Activated T-cell treated with anti-CD3 and anti-CD28 coated beads for 48 hours (primary cell): ENCODE measurements at places on chromosomes 4 and X.

DNA sequence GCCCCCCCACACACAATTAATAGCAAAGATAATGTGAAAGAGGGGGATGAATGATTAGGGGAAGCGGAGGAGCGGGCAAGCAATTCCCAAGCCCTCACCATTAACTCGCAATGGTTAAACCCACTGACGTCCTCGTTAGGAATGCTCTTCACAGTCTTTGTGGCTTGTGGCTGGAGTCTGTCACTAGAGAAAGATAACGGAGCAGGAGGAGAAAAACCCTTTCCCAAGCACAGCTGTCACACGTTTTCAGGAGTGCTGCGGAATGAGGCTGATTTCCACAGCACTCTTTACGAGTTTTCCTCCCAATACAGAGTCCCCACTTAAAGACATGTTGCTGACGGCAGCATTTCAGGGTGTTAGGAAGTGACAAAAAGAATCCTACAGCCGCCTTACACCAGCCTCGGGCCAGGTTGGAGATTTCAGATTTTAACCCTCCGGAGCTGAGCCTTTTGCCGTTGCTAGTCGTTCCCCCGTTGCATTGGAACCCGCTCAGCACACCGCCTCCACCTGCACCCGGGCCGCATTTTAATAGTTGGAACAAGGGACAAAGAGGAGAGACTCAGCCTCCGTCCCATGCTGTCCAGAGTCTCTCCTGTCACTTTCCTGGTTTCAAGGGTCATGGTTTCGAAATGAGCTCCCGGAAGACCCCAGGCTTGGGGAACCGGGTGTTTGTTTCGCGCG is 92.2 kb downstream of the GEMIN8 start:
- no peak for DNase-seq

DNA sequence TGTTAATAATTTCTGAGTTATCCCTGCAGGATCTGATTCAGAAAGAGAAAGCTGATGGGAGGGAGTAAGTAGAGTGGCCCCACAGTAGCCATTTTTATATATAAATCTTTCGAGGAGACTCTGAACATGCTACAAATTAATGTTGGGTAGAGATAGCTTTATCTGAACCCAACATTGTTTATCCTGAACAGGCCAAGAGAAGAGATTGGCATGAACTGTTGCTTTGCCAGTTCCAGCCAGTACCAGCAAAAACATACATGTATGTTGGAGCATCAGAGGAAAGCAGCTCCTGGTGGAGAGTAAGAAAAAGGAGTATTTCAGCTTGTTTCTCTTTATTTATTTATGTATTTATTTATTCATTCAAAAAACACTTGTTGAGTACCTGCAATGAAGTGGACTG is 1.6 kb downstream of the MAOA start:
- DNase-seq, result no peak

GRCh38 chr4:114077610-114078009 is 98.2 kb upstream of the ARSJ start:
- DNase-seq, result no peak

- DNase-seq, result no peak
Observed at GRCh38 chr4:176268963-176269362, at the start of gene ASB5. Gene ASB5, minus strand, starts transcription at chr4:176269222. Its CDS starts 114 bp downstream, at chr4:176269108.

GRCh38 chr4:57220172-57220571 is 110.0 kb upstream of the IGFBP7 start:
- DNase-seq, result no peak

- DNase-seq, result no peak
Observed at GRCh38 chr4:186092296-186092695, 12.2 kb upstream of the FAM149A start.

DNA sequence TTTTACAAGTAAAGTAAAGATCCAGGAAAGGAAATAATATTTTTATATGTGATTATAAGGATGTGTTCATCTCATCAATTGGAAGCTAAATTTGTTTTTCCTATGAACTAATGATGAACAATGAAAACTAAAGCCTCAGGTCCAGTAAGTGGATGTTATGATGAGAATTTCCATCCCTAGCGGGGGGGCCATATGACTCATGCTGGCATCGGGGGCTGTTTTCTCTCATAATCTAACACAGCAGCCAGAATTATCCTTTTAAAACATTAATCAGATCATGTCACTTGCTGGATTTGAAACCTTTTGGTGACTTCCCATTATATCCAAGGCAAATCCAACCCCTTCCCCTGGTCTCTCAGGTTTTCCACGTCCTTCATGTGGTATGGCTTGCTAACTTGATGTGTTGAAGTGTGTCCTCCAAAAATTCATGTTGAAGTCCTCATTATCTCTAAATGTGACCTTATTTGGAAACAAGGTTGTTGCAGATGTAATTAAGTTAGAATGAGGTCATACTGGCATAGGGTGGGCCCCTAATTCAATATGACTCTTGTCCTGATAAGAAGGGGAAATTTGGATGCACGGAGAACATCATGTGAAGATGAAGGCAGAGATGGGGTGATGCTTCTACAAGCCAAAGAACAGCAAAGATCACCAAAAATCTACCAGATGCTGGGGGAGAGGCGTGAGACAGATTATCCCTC is 96.8 kb downstream of the AKAP4 start:
- no peak for DNase-seq

- no peak for DNase-seq
Observed at GRCh38 chr4:184450743-184451535, 23.4 kb downstream of the IRF2 start.

GRCh38 chr4:51943221-51943620 is 76.9 kb downstream of the LRRC66 start:
- DNase-seq, result no peak

DNA sequence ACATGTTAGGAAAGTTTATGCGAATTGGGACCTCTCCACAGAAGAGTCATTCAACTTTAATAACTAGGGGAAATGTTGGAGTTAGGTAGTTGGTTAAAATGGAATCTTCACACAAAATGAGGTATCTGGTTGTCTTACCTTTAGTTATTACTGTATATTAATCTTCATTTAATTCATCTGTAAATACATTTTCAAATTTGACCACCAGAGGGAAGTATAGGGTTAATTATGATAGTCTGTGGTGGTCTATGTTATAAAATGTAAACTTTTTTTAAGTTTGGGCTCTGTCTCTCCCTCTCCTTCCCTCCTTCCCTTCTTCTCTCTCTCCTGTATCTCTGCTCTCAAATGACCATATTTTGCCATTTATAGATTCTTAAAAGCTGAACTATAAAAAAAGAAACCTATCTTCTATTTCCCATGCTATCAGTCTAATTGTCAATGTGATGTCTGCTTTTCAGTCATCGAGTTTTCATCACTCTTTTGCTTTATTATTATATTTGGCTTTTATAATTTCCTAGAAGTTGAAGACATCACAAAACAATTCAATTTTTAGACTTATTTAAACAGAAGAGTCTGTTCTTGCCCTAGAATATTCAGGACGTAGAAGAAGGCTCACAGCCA is 49.8 kb downstream of the TMEM144 start:
- DNase-seq, result no peak

DNA sequence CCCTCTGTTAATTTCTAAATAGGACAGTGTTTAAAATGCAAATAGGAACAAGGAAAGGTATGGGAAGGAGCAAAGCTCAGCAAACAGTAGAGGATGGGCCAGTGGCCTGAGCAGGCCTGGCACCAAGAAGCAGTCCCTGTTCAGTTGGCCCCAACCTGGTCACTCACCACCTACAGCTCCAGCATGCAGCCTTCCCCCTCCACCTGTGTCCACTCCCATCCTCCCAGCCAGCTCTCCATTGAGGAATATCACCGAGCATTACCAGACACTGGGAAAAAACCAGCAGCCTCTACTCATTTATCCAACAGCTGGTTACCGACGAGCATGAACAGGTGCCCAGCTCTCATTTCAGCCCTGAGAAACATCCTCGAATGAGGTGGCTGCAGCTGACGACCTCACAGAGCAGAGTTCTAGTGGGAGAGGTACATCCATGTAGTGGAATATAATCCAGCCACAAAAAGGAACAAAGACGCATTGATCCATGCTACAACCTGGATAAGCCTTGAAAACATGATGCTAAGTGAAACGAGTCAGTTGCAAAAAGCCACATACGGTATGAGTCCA is 25.6 kb downstream of the CD99L2 start:
- no peak for DNase-seq

GRCh38 chr4:158322109-158322508 is 111.8 kb downstream of the TMEM144 start:
- no peak for DNase-seq

DNA sequence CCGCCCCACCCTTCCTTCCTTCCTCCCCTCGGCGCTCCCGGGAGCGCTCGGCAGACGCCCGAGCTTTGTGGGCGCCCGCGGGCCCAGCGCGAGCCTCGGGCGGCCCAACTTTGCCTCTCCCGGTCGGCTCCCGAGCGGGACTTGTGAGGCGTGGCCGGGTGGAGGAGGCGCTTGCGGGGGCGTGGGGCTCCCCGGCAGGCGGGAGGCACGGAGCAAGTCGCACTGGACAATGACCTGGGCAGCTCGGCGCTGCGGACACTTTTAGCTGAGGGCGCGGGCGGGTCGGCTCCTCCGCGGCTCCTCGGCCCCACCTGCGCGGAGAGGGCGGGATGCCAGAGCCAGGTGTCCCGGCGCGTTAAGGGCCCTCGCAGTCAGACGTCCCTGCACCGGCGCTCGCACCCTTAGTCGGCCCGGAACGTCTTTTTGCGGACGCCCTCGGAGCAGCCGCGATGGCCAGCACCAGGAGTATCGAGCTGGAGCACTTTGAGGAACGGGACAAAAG is 385 bp downstream of the DCLK2 start:
- DNase-seq, result no peak

- no peak for DNase-seq
Observed at GRCh38 chr4:113981591-113981990, 2.1 kb upstream of the ARSJ start.

DNA sequence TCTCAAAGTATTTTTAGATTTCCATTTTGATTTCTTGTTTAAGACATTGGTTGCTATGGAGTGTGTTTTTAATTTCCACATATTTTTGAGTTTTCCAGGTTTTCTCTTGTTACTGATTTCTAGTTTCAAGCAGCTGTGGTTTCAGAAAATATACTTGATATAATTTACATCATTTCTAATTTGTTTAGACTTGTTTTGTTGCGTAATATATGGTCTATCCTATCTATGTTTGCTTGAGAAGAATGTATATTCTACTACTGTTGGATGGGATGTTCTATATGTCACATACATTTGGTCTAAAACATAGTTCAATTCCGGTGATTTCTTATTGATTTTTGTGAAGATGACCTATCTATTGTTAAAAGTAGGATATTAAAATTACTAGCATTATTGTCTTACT is 170.5 kb upstream of the EMCN start:
- no peak for DNase-seq

DNA sequence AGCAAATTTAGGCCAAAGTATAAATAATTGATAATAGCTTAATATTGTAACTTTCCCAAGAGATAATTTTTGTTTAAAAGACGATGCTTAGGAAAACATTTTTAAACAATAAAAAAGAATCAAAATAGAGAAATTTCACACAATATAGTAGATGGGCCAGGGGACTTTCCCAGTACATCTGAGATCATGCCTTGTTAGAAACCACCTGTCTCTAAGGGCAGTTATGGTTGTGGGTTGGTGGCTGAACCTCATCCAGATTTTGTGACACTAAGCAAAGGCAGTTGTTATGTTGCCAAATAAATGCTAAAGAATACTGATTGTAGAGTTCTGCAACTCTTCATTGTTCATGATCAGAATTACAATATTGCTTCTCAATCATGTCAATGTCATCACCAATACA is 270.6 kb downstream of the BANK1 start:
- no peak for DNase-seq

DNA sequence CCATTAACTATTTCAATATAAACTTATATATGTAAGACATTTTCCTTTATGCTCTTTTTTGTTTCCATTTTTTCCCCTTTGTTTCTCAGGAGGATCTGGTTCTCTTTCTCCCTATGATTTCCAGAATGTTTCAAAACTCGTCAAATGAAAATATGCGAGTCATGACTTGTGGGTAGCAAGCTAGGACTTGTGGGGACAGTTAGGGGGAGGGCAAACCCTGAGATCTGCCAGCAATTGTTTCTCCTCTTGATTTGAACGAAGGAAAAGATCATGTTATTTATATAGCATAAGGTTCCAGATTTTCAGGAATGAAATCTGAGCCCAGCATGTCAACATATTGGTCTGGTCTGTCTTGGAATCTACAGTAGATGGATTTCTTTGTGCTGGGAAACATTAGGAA is 28.9 kb upstream of the GPC4 start:
- DNase-seq, result no peak

DNA sequence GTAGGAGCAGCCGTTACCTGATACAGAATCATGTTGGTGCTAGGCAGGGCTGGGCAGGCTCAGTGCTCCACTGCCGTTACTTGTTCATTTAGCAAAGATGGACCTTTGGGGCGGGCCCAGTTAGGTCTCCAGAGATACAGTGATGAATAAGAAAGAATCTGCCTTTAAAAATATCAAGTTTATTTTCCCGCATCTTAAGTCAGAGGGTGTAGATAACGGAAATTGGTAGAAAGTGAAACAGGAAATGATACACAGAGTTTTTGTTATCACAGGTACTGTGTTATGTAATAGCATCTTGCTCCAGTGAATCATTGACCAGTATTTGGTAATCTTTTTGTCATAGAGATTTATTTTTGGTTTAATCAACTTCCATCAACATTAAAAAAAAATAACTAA is 5.5 kb downstream of the TMEM131L start:
- DNase-seq, result no peak

GRCh38 chr4:13704761-13705160 is 77.2 kb upstream of the BOD1L1 start:
- no peak for DNase-seq

GRCh38 chrX:57329008-57329407 is 42.5 kb downstream of the FAAH2 start:
- no peak for DNase-seq

DNA sequence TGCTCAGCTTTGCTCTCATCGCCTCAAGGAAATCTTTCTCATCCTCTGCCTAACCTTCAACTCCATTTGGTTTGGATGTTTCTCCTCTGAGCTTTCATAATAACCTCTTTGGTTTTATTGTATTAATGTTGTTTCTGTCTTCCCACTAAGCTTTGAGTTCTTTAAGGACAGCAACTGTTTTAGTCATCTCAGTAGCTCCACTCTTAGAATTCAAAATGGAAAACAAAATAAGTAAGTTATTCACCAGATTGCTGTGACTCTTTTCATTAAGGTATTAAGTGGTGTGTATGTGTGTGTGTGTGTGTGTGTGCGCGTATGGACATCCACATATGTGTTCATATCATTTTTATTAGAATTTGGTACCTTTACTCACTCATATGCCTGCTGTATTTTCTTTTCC is 279.2 kb upstream of the BOD1L1 start:
- DNase-seq, result no peak

GRCh38 chrX:51395810-51396728 is 63.4 kb downstream of the NUDT10 start:
- peak; percentile 43 for DNase-seq

GRCh38 chr4:121176082-121176934 is 12.2 kb upstream of the TNIP3 start:
- DNase-seq, result no peak

GRCh38 chr4:121535351-121535750 is 154.5 kb upstream of the QRFPR start:
- DNase-seq, result no peak

GRCh38 chr4:100299046-100299840 is 109.0 kb upstream of the DDIT4L start:
- DNase-seq, result no peak
